ENCODE measurements at places on chromosomes 4 and X.

GRCh38 chr4:168586926-168587325, 90.1 kb downstream of the PALLD start:
- DNase-seq = no peak

- no peak for DNase-seq
Observed at GRCh38 chrX:137025930-137026329, 7.9 kb downstream of the GPR101 start.

GRCh38 chr4:83390944-83391343, 56.3 kb upstream of the HPSE start:
- DNase-seq = no peak

DNA sequence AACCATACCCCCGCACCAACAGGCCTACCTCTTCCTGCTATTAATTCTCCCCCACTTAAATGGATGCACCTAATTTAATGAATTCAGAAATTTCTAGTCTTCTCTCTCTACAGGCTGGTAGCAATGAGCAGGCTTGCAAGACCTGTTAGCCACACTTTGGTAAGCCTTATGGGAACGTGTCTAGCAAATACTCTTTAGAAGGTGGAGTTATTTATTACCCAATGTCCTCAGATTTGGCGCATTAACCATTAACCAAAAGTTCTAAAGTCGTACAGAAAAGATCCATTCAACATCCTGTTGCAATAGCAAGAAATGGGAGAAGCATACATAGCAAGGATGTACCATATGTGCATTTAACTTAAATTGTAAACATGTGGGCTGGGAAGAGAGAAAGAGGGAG, 47.5 kb downstream of the SLITRK2 start:
- no peak for DNase-seq

GRCh38 chrX:140983730-140984129, 18.7 kb upstream of the SPANXB1 start:
- no peak for DNase-seq

- no peak for DNase-seq
Observed at GRCh38 chr4:149910177-149910576, 94.5 kb upstream of the IQCM start.

GRCh38 chr4:174252412-174252811, 31.1 kb downstream of the FBXO8 start:
- no peak for DNase-seq

GRCh38 chrX:12526306-12526705, 264.9 kb upstream of the PRPS2 start:
- no peak for DNase-seq

- no peak for DNase-seq
Observed at GRCh38 chr4:19583827-19584569, 667.7 kb upstream of the SLIT2 start.

Data from stimulated activated CD4-positive, alpha-beta T cell treated with anti-CD3 and anti-CD28 coated beads, Interleukin-12 subunit alpha, Interleukin-12 subunit beta, amount 100 ng/mL, for 4 hours (primary cell).